GM23248 (cell line): ENCODE measurements at places on chromosomes 1 and 21. TPM values are rescaled to one million over a fixed set of nuclear protein-coding genes. Genes with fewer than 3 reads are reported as not detected.
A peak's percentile ranks its signal among the peaks of the same experiment; 100 is the strongest.

The LMX1A gene
- polyA plus RNA-seq = not detected in 2 replicates

The C1QA gene
- not detected in 2 replicates for polyA plus RNA-seq

The CYP2J2 gene
- not detected in 2 replicates for polyA plus RNA-seq

The RIPK4 gene
- 0.43 and 0.46 TPM in 2 replicates for polyA plus RNA-seq

DNA sequence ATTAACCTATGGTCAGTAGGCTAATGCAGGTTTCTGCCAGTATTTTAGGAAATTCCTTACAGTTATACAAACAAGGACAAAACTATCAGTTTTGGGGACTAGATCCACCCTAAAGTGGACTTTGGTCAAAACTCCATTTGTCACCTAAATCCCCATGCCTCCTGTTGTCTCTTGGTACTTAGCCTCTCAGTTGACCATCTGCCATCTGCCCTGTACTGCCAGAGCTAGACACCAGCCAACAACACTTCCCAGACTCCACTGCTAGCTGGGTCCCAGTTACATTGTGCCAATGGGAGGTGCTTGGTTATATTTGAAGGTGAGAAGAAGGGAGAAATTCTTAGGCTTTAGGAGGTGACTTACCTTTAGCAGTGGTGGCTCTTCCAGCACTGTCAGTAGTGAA lies 17.0 kb upstream of the BSDC1 start:
- H3K4me3 ChIP-seq = no peak overlapping the region
- no peaks in the 10 kb centered on the region for H3K4me1 ChIP-seq
- DNase-seq = no peak
- H3K27ac ChIP-seq = no peak overlapping the region
- no peaks in the 10 kb centered on the region for H3K27me3 ChIP-seq

- no peak overlapping the region for H3K27ac ChIP-seq
- H3K27me3 ChIP-seq = no peaks in the 10 kb centered on the region
- no peaks in the 10 kb centered on the region for H3K36me3 ChIP-seq
- H3K4me1 ChIP-seq = peaks cover 11% of the 10 kb centered on the region
- H3K4me3 ChIP-seq = no peak overlapping the region
Observed at GRCh38 chr1:39258146-39258924, 53.8 kb downstream of the MACF1 start.

GRCh38 chr1:229396585-229397206 lies 37.2 kb downstream of the ACTA1 start:
- peaks cover 15% of the 10 kb centered on the region; the same call in 1 of the 2 replicates for H3K27me3 ChIP-seq
- no peak overlapping the region for H3K4me3 ChIP-seq
- H3K4me1 ChIP-seq = no peaks in the 10 kb centered on the region
- no peaks in the 10 kb centered on the region for H3K36me3 ChIP-seq
- H3K27ac ChIP-seq = no peak overlapping the region

DNA sequence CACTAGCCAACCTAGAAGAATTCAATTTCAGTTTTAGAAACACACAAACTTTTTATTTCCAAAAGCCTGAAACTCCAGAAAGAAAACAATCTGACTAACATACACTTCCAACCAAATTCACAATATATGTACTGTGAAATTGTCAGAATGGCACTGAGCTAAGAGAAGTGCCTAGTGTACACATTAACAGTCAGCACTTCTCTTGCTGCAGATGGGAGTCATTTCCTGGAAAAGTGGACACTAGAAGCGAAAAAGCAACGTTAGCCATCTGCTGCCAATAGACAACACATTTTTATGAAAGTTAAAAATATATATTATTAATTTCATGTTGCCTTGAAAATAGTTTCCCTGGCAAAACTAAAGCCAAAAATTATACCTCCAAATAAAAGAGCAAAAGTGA lies 66.1 kb downstream of the EPS15 start:
- H3K36me3 ChIP-seq = peaks cover 3% of the 10 kb centered on the region; the same call in 1 of the 2 replicates
- H3K27me3 ChIP-seq = no peaks in the 10 kb centered on the region
- no peaks in the 10 kb centered on the region for H3K4me1 ChIP-seq
- H3K4me3 ChIP-seq = no peak overlapping the region

DNA sequence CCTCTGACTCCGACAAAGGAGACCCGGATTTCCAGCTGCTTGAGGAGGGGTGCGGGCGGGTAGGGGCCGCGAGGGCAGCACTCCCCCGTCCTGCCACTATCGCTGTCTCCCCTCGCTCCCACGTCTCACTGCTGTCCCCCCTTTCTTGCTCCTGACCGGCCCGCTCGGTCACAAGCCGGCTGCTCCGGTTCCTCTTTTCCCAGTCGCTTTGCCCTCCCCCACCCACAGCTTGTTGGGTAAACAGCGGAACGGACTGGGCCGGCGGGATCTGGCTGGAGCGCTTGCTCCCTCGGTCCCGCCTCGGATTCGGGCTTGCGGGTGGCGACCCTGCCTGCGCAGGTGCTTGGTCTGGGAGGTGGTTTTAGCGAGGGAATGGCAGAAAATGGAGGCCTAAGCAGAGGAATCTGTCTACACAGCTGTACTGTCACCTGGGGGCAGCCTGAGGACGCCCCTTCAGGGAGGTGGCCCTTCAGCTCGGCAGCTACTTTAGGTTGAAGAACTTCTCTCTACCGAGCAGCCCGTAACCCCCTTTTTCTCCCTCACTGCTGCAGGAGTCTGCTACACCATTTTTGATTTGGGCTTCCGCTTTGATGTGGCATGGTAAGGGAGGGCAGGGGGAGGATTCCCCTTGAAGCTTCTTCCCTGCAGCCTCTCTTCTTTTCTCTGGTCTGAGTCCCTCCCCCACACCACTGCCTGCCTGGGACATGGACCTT lies 645 bp downstream of the ATP6V0B start:
- peak; percentile 67 for DNase-seq
- peaks cover 10% of the 10 kb centered on the region; the same call in 1 of the 2 replicates for H3K36me3 ChIP-seq
- peaks cover 29% of the 10 kb centered on the region for H3K4me1 ChIP-seq

DNA sequence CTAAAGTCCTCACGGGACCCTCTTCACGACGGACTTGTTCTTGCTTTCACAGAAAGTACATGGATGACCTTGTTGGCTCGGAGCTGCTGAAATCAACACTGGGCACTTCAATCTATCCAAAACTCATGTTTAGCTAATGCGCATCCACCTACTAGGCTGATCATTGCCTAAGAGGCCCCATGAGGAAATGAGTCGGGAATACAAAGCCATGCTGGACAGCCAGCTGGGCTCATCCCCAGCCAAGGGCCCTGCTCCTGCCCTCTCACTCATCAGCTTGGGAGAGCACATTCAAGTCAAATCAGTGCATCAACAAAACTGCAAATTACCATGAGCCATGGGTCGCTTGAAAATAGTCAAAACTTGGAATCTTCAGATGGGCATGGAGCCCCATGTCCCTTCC lies 14.8 kb upstream of the HEYL start:
- H3K27me3 ChIP-seq = 0 out of 2 replicates have a peak, but pooled peaks cover 7% of the 10 kb centered on the region
- peak; percentile 50 for DNase-seq
- H3K27ac ChIP-seq = no peak overlapping the region
- H3K4me1 ChIP-seq = no peaks in the 10 kb centered on the region
